CD4-positive, CD25-positive, alpha-beta regulatory T cell (primary cell): ENCODE measurements at places on chromosomes 11 and 22. TPM values are rescaled to one million over a fixed set of nuclear protein-coding genes. Genes with fewer than 3 reads are reported as not detected.

DNA sequence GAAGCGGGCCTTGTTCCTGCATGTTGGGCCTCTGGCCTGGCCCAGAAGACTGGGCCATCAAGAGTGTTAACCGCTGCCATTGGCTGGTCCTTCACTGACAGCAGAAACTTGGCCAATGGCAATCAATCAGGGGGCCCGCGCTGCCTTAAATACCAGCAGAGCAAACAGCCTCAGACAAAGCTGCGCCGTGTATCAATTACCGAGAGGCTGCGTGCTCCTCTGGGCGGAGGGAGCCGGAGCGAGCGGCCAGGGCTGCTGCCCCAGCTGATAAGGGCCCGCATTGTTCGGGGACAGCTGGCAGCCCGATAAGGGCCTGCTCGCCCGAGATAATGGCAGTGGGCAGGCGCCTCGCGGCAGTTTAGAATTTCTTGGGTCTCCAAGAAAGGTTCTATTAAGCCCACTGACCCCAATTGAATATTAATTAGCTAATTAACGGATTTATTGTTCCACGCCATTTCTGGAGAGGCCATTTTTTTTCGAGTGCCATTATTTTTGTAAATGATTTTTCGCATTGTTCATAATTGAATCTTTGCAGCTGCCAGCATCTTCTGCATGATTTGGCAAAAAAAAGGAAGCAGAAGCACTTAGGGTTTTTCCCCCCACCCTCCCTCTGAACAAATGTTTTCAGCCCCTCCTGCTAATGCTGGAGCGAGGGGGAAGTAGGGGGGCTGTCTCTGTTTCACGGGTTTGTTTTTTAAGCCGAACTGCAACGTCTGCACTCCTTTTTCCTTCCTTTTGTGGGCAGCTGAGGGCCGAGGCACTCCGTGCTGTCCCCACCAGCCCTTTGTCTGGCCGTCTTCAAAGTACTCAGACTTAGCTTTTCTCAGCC lies 37.6 kb upstream of the RIC3 start:
- no peak for DNase-seq

KCNQ1OT1 gene
- total RNA-seq, result 0.72 TPM

NLRP10 gene
- not detected for total RNA-seq

- DNase-seq, result no peak
Measured at GRCh38 chr11:126573325-126573978, 218.0 kb downstream of the ST3GAL4 start.

DNA sequence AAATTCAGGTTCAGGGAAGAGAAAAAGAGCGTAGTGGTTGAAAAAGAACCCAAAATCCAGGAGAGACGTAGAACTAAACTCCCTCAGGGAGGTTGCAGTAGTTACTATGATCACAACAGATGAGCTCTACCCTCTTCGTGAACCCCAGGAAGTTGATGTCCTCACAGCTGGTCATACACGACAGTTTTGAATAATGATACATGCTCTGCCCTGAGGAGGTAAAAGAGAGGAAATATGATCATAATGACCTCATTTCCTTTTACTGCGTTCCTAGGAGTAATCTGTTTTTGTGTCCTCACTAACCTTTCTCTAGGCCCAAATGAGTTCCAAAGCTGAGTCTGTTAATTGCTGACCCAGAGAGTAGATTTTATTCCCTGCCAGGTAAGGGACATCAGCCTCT lies 1.3 kb downstream of the PATE2 start:
- DNase-seq, result no peak

DNA sequence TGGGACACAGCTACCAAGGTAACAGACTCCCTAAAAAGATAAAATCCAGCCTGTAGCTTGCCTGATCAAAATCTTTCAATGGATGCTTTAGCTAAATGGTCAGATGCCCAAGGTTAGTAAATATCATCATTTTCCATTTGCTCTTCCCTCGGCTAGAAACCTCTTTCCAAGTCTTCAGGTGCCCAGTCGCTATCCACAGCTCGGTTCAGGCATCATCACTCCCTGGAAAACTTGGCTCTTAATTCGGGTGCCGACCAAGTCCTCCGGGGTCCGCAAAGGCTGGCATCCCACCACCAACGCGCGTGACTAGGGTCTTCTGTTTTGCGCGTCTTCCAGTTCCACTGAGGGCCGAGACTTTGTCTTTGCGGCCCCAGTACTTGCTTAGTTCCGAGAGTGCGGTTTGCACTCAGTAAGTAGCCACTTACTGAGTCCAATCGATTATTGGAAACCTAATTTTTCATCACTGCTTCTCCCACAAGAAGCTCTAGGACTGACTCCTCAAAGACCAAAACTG lies 44.3 kb downstream of the OR4D9 start:
- DNase-seq, result no peak

DNAJB7 gene
- total RNA-seq, result not detected

SAC3D1 gene
- total RNA-seq, result 4.2 TPM

DNA sequence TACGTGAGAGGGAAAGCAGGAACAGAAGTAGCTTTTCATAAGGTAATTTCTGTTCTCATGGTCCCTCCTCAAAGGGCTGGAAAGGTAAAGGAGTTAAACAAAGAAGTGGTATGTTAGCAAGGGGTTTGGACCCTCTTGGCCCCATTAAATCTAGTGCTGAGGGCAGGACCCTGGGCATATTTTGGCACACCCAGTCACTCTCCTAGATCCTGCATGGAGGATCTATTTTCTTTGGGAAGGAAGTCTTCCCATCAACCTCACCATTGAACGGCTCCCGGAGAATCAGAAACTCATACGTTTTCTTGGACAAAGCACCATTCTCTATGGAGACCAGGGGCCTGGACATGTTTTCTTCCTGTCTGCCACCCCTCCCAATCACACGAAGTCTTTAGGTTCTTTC lies 11.7 kb downstream of the TMEM216 start:
- DNase-seq, result no peak

DNA sequence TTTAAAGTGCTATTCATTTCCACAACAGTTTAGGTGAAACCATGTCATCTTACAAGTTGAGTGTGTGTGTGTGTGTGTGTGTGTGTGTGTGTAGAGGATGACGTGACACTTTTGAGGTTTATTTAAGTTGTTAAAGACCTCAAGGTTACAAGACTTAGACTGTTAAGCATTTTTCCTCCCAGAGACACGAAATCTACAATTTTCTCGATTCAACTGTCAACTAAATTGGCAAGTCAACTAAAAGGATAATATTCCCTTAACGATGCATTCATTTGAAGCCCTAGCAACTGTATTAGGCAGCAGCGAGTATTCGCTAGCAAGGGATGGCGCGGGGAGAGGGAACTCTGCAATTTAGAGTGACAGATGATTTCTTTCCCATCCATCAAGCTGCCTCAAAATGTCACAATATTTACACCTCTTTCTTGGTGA lies 17.6 kb upstream of the BDNF start:
- no peak for DNase-seq

GRCh38 chr11:1667906-1668305 lies 29.1 kb upstream of the KRTAP5-6 start:
- DNase-seq, result no peak
